Astrocyte (in vitro differentiated cells and primary cell): ENCODE measurements at places on chromosomes 5 and 9. TPM values are rescaled to one million over a fixed set of nuclear protein-coding genes. Genes with fewer than 3 reads are reported as not detected.
A peak's percentile ranks its signal among the peaks of the same experiment; 100 is the strongest.

DNA sequence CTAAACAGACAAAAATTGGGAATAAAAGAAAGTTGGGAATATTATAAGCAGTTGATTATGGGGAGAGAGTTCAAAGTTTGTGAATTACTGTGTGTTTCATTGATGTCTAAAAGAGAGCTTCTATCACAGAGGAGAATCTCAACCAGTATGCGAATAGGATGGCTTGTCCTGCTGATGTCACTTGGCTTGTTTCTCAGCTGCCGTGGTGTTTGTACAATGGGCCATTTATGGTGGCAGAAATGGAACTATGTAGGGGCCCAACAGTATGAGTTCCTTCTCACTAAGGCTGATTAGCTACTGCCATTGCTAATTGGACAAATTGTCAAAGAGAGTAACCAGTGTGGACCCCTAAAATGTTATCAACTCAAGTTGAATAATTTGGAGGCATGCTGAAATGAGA lies 103.9 kb downstream of the ST8SIA4 start:
- peaks cover 3% of the 10 kb centered on the region for H3K4me1 ChIP-seq
- DNase-seq, result no peak
- H3K36me3 ChIP-seq, result no peaks in the 10 kb centered on the region
- H3K27ac ChIP-seq, result no peak overlapping the region
- no peak overlapping the region for H3K4me3 ChIP-seq

The IL5 gene
- total RNA-seq, result not detected in 2 replicates

- peaks cover 42% of the 10 kb centered on the region for H3K36me3 ChIP-seq
- H3K27me3 ChIP-seq, result no peaks in the 10 kb centered on the region
- no peaks in the 10 kb centered on the region for H3K4me1 ChIP-seq
- peak; percentile 23 for DNase-seq
Observed at GRCh38 chr9:132268725-132269352, 85.9 kb downstream of the SETX start.

DNA sequence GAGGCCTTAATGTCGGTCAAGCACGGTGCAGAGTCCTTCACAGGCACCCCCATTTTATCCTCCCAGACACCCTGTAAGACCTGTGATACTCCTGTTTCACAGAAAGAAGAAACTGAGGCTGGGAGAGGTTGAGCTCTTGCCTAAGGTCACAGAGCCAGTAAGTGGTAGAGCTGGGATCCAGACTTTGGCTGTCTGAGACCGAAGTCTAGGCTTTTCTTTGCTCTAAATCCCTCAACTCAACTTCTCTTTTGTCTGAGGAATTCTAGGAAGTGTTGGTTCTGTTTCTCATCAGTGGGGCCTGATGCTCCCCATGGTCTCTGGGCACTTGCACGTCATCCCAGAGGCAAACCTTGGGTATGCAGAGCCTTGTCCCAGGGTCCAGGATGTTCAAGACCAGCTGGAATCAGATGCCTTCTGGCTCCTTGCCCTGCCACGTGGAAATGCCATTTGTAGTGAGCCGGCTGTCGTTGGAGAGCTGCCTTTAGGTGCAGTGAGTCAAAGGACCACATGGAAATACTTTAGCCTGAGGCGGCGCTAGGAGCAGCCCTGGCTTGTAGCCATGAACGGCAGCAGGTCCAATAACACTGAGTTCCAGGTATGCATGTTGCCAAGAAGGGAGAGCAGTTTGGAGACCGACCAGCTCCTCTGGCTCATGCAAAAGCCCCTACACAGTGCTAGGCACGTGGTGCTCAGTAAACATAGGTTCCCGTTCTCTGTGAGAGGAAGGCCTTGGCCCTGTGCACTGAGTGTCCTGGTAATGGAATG lies 9.2 kb downstream of the DCANP1 start:
- H3K4me3 ChIP-seq, result no peak overlapping the region
- H3K36me3 ChIP-seq, result no peaks in the 10 kb centered on the region
- no peaks in the 10 kb centered on the region for H3K27me3 ChIP-seq

DNA sequence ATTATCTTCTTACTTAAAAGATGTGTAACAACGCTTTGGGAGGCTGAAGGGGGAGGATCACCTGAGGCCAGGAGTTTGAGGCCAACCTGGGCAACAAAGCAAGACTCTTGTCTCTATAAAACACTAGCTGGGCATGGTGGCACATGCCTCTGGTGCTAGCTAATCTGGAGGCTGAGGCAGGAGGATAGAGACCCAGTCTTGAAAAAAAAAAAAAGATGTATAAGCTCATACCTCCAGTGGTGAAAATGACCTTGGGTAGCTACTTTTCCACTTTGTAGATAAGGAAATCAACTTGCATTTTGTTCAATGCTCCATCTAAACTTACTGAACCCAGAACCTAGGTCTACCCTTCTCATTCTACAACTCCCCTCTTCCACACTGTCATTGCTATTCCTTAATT lies 16.6 kb downstream of the ARRDC3 start:
- H3K4me1 ChIP-seq, result no peaks in the 10 kb centered on the region
- no peaks in the 10 kb centered on the region for H3K27me3 ChIP-seq
- no peak for DNase-seq
- peaks cover 37% of the 10 kb centered on the region for H3K36me3 ChIP-seq
- no peak overlapping the region for H3K27ac ChIP-seq

The STING1 gene
- total RNA-seq, result 1.8 and 3.3 TPM in 2 replicates

The STPG3 gene
- total RNA-seq, result not detected in 2 replicates

- DNase-seq, result no peak
- no peak overlapping the region for H3K27ac ChIP-seq
- H3K4me1 ChIP-seq, result peaks cover 4% of the 10 kb centered on the region
- no peak overlapping the region for H3K4me3 ChIP-seq
- H3K27me3 ChIP-seq, result peaks cover 31% of the 10 kb centered on the region
Observed at GRCh38 chr9:36930941-36931340, 103.1 kb downstream of the PAX5 start.

DNA sequence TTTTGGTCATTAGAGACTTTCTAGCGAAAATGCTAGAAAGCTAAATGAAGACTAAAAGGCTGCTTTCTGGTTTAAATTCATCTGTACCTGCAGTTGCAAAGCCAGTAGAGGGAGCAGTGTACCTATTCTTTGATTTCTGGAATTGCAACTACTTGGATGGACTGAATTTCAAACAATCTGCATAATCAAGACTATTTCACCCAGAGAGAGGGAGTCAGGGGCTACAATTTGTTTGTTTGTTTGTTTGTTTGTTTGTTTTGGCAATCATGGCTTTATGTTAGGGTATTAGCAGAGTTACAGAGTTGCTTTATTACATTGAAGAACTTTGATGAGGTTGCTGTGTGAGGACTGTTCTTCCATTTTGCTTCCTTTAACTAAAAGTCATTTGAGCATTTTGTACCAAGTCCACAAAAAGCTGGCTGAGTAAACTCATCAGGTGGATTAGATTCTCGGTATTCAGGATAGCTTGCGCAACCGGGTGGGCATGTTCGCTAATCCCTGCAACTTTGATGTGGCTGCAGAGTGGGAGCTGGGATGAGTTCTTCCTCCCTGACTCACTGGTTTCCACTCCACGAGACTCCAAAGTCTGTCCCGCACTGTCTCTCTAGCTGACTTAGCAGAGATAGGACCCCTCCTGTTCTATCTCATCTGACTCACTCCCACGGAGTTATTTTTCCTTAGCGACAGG lies 80.0 kb upstream of the TUT7 start:
- H3K27me3 ChIP-seq, result no peaks in the 10 kb centered on the region
- H3K4me3 ChIP-seq, result no peak overlapping the region
- DNase-seq, result peak; percentile 88
- no peaks in the 10 kb centered on the region for H3K36me3 ChIP-seq
- H3K27ac ChIP-seq, result no peak overlapping the region

DNA sequence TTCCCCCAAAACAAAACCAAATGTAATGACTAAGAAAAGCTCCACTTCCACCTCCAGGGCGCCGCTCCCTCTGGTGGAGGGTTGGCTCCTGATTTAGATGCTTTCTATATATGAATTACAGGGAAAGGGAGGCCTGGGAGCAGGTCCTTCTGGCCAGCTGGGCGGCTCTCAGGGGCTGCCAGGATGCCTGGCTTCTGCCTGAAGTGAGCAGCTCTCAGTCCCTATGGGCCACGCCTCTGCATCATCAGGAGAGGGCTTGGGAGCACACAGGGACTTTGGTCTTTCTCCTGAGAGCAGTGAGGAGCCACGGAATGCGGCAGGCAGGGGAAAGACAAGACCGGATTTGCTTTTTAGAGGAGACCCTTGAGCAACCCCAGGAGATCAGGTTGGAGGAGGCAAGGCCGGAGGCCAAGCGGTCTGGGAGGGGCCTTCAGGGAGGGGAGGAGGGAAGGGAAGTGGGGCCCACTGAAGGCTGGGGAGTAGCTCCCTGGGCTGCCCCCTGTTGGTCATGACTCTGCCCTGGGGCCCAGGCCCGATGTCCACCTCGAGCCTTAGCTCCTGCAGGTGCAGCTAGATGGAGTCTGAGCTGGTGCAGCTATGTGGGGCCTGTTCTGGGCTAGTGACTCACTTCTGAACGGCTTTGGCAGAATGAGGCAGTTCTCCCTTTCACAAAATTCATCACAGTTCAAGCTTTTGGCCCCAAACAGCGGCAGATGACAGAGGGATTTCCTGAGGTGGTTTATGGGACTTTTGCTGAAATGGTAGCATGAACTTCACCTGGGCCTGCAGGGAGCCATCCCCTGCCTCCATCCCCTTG lies 11.3 kb upstream of the GRHPR start:
- H3K27ac ChIP-seq, result no peak overlapping the region
- H3K4me3 ChIP-seq, result no peak overlapping the region
- peaks cover 8% of the 10 kb centered on the region for H3K4me1 ChIP-seq
- H3K27me3 ChIP-seq, result peaks cover 6% of the 10 kb centered on the region

DNA sequence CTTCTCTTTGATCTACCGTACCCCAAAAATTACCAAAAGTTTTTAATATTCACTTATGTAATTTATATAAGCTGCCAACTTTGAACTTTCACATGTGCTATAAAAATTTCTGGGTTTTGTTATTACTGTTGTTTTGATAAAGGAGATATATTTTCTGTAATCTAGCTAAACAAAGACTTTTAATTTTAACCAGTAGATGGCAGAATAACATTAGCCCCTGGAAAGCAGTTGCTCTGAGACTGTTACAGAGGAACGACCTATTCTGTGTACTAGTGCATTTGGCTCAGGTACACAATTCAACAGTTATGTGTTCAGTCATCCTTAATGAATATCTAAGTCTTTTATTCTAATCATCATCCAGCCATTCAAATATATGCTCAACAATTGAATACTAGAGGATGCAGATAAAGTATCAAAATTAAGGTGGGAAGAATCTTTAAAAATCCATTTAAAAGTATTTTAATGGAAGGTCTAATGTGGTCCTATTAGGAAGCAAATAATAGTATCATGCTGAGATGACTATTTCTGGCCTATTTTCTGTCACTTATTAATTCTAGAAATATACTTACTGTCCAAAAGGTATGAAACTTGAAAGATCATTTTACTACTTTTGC lies 8.6 kb downstream of the KLHL9 start:
- H3K4me1 ChIP-seq, result no peaks in the 10 kb centered on the region
- no peak overlapping the region for H3K27ac ChIP-seq
- peaks cover 21% of the 10 kb centered on the region for H3K36me3 ChIP-seq
- DNase-seq, result peak; percentile 25

- H3K27ac ChIP-seq, result no peak overlapping the region
- H3K27me3 ChIP-seq, result no peaks in the 10 kb centered on the region
- no peak overlapping the region for H3K4me3 ChIP-seq
- no peak for DNase-seq
- H3K4me1 ChIP-seq, result no peaks in the 10 kb centered on the region
Observed at GRCh38 chr5:129041196-129041881, 53.2 kb upstream of the ISOC1 start.

- no peak for DNase-seq
- no peak overlapping the region for H3K27ac ChIP-seq
- no peaks in the 10 kb centered on the region for H3K36me3 ChIP-seq
- H3K4me3 ChIP-seq, result no peak overlapping the region
Observed at GRCh38 chr5:154698763-154699162, 56.4 kb upstream of the LARP1 start.

The FOXD4 gene
- 0.31 and 0.45 TPM in 2 replicates for total RNA-seq

The CRB2 gene
- 2.4 and 2.5 TPM in 2 replicates for total RNA-seq

GRCh38 chr9:90860826-90861225 lies 59.2 kb downstream of the SYK start:
- H3K27ac ChIP-seq, result no peak overlapping the region
- DNase-seq, result no peak
- H3K4me3 ChIP-seq, result no peak overlapping the region

DNA sequence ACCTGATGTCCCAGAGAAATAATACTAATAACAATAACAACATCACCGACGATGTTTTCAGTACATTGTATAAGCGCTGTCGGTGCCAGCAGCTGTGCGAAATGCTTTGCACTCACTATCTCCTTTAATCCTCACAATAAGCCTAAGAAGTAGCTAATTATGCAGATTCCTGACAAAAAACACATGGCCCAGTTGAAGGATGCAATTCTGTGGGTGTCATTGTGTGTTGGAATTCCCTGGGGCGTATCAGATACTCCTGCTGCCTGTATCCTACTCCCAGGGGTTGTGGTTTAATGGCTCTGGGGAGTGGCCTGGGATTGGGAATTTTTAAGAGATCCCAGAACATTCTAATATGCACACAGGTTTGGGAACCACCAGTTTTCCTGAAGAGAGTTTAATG lies 154.0 kb downstream of the RGS3 start:
- H3K27ac ChIP-seq, result no peak overlapping the region
- no peak overlapping the region for H3K4me3 ChIP-seq
- DNase-seq, result no peak

The OXCT1 gene
- 24.9 and 25.7 TPM in 2 replicates for total RNA-seq

DNA sequence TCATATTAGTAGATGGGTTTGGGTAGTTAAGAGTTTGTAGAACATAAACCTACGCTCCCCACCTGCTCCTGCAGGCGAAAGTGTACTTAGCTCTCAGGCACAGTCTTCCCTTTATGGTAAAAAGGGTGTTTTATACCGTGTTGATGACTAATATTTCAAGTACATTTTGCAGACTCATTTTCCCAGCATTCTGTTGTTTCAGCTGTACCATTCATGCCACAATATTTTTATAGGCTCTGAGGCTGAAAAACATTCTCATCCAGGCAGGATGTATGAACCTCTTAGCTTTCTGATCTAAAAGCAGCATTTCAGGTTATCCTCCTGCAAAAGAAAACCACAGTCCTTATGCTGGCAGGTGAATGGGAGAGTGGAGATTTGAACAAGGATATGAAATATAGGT lies 231.4 kb downstream of the NR2F1-AS1 start:
- peak; percentile 83 for DNase-seq
- H3K27ac ChIP-seq, result no peak overlapping the region
- no peaks in the 10 kb centered on the region for H3K27me3 ChIP-seq
- peaks cover 8% of the 10 kb centered on the region for H3K4me1 ChIP-seq
- H3K4me3 ChIP-seq, result no peak overlapping the region
- no peaks in the 10 kb centered on the region for H3K36me3 ChIP-seq

DNA sequence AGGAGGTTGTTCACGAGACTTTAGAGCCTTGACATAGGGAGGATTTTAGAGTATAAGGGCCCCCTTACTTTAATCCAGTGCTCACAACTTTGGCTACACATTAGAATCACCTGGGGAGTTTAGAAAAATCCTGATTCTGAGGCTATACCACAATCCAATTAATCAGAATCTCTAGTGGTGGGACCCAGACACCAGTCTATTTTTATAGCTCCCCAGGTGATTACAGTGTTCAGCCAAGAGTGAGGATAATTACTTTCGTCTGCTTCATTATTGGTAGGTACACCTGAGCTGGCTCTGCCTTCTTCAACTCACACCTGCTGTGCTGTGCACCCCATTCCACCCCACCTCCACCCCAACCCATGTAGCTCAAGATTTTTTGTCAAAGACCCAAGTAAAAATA lies 141.3 kb upstream of the EPB41L4A start:
- H3K4me3 ChIP-seq, result no peak overlapping the region
- H3K36me3 ChIP-seq, result no peaks in the 10 kb centered on the region
- H3K27me3 ChIP-seq, result peaks cover 2% of the 10 kb centered on the region
